Heart right ventricle (tissue), 16 donors: ENCODE measurements at places on chromosomes 2 and 18.
A peak's percentile ranks its signal among the peaks of the same experiment; 100 is the strongest.

GRCh38 chr2:72999729-73000725 is 71.5 kb downstream of the SFXN5 start:
- H3K4me3 ChIP-seq: no peak overlapping the region
- peaks cover 42% of the 10 kb centered on the region for H3K36me3 ChIP-seq
- no peaks in the 10 kb centered on the region for H3K4me1 ChIP-seq
- DNase-seq: no peak
- H3K27ac ChIP-seq: no peak overlapping the region

GRCh38 chr2:214322662-214323061 is 88.2 kb upstream of the VWC2L start:
- no peak overlapping the region for H3K4me3 ChIP-seq
- H3K27ac ChIP-seq: no peak overlapping the region
- DNase-seq: no peak
- no peaks in the 10 kb centered on the region for H3K27me3 ChIP-seq

GRCh38 chr2:137983581-137983980 is 19.3 kb downstream of the HNMT start:
- no peaks in the 10 kb centered on the region for H3K27me3 ChIP-seq
- no peaks in the 10 kb centered on the region for H3K36me3 ChIP-seq
- DNase-seq: no peak
- H3K4me3 ChIP-seq: no peak overlapping the region

DNA sequence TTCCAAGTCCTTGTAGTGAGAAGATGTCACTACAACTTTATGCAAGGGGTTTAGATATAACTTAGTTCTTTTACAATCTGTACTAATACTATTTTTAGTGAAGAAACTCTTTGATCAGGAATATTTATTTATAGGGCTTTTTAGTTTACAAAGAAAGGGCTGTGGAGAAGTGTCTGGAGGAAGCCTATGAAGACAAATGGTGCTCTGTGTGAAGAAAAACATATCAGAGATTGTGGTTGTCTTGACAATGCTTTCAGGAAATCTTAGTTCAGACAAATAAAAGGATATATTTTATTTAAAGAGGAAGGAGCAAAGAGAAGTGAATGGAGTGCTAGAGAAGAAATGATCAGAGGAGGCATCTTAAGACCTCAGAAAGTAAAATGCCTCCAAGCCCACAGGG is 824.9 kb downstream of the DCDC2C start:
- no peak for DNase-seq
- no peak overlapping the region for H3K27ac ChIP-seq
- H3K4me3 ChIP-seq: no peak overlapping the region
- no peaks in the 10 kb centered on the region for H3K27me3 ChIP-seq
- no peaks in the 10 kb centered on the region for H3K36me3 ChIP-seq
- no peaks in the 10 kb centered on the region for H3K4me1 ChIP-seq

- H3K4me3 ChIP-seq: no peak overlapping the region
- DNase-seq: no peak
- H3K27me3 ChIP-seq: no peaks in the 10 kb centered on the region
- H3K4me1 ChIP-seq: no peaks in the 10 kb centered on the region
- no peaks in the 10 kb centered on the region for H3K36me3 ChIP-seq
Measured at GRCh38 chr2:73128841-73129535, 16.2 kb upstream of the RAB11FIP5 start.

GRCh38 chr18:48781988-48782363 is 168.8 kb downstream of the SMAD7 start:
- H3K36me3 ChIP-seq: no peaks in the 10 kb centered on the region
- no peaks in the 10 kb centered on the region for H3K27me3 ChIP-seq
- H3K4me1 ChIP-seq: peaks cover 97% of the 10 kb centered on the region
- H3K27ac ChIP-seq: peak overlapping the region; percentile 90
- DNase-seq: no peak
- no peak overlapping the region for H3K4me3 ChIP-seq
